ENCODE measurements at places on chromosomes 3 and 15. TPM values are rescaled to one million over a fixed set of nuclear protein-coding genes. Genes with fewer than 3 reads are reported as not detected.

GRCh38 chr3:4994823-4995499 is 15.7 kb downstream of the BHLHE40 start:
- H3K27me3 ChIP-seq, result no peaks in the 10 kb centered on the region
- peaks cover 26% of the 10 kb centered on the region for H3K4me1 ChIP-seq
- no peaks in the 10 kb centered on the region for H3K36me3 ChIP-seq
- DNase-seq, result no peak
- H3K27ac ChIP-seq, result no peak overlapping the region
- H3K4me3 ChIP-seq, result no peak overlapping the region

DNA sequence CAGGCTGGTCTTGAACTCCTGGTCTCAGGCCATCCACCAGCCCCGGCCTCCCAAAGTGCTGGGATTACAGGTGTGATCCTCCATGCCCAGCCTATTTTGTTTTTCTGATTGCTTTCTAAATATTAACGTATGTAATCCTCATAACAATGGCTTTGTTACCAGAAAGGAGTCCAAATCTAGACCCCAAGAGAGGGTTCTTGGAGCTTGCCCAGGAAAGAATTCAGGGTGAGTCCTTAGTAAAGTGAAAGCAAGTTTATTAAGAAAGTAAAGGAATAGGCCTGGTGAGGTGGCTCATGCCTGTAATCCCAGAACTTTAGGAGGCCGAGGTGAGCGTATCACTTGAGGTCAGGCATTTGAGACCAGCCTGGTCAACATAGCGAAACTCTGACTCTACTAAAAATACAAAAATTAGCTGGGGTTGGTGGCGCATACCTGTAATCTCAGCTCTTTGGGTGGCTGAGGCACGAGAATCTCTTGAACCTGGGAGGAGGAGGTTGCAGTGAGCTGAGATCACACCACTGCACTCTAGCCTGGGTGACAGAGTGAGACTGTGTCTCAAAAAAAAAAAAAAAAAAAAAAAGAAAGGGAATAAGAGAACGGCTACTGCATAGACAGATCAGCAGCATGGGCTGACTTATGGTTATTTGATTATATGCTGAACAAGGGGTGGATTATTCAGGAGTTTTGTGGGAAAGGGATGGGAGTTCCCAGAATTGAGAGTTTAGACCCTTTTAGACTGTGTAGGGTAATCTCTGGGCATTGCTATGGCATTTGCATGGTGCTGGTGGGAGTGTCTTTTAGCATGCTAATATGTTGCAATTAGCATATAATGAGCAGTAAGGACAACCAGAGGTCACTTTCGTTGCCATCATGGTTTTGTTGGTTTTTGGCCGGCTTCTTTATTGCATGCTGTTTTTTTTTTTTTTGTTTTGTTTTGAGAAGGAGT is 36.1 kb downstream of the TYRO3 start:
- no peaks in the 10 kb centered on the region for H3K36me3 ChIP-seq
- no peak overlapping the region for H3K27ac ChIP-seq
- H3K4me1 ChIP-seq, result peaks cover 20% of the 10 kb centered on the region
- H3K4me3 ChIP-seq, result no peak overlapping the region
- H3K27me3 ChIP-seq, result no peaks in the 10 kb centered on the region

- H3K36me3 ChIP-seq, result no peaks in the 10 kb centered on the region
- no peak for DNase-seq
- no peak overlapping the region for H3K27ac ChIP-seq
- H3K4me3 ChIP-seq, result no peak overlapping the region
- H3K4me1 ChIP-seq, result peaks cover 8% of the 10 kb centered on the region
Observed at GRCh38 chr3:65935724-65936123, 103.0 kb downstream of the MAGI1 start.

Gene CLDN18
- total RNA-seq, result not detected

Gene MUC20
- 0.88 TPM for total RNA-seq
